ENCODE measurements at places on chromosomes 4 and X.

- DNase-seq: no peak
Measured at GRCh38 chr4:113080050-113080449, 30.6 kb downstream of the ANK2 start.

- no peak for DNase-seq
Measured at GRCh38 chr4:55819634-55820033, at the start of gene EXOC1L. TSS of gene EXOC1L (plus strand) at chr4:55819790. CDS start at chr4:55820027, 237 bp downstream.

- no peak for DNase-seq
Measured at GRCh38 chr4:115366390-115366789, 253.0 kb upstream of the NDST4 start.

- DNase-seq: no peak
Measured at GRCh38 chr4:60313611-60314178, 886.4 kb upstream of the ADGRL3 start.

- no peak for DNase-seq
Measured at GRCh38 chr4:6961496-6962210, 52.0 kb downstream of the TBC1D14 start.

DNA sequence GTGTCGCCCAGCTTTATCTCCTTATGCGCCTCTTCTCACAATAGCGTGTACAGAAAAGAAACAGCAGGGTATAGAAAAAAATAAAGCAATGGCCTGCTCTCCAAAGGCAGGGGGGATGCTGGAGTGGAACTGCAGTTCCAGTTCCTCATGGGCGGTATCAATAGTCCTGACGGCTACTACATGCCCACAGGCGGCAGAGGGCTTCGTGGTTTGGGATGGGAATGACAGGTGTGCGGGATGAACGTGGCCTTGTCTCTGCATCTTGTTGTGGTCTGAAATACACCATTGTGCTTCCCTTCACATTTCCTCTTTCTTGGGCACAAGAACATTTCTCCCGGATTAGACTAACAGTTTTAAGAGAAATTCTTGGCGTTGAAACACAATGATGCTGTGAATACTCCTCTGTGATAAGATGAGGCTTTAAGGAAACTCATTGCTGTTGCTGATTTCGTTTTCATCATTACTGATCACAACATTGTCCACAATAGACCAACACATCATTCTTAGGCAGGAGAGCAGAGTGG is 124.1 kb upstream of the IGFBP7 start:
- no peak for DNase-seq

DNA sequence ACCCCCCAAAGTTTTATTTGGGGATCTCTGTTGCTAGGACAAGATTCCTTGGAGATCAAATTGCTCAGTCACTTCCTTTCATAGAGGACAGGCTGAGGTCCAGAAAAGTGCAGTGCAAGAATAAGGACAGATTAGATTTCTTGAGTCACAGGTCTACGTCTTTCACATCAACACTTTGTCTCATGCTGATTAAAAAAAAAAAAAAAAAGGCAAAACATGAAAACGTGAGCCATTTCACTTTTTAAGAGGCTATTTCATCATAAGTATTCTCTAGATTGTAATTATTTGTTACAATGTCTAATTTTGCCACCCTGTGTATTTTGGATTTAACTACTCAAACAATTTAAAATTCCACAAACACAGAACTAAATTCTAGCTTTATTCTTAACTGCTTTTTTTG is 647.0 kb downstream of the TRAM1L1 start:
- no peak for DNase-seq

Data from vagina (tissue), 2 donors.